Natural killer cell (primary cell): ENCODE measurements at places on chromosomes 11 and 22. TPM values are rescaled to one million over a fixed set of nuclear protein-coding genes. Genes with fewer than 3 reads are reported as not detected.

- peaks cover 20% of the 10 kb centered on the region for H3K36me3 ChIP-seq
- H3K4me3 ChIP-seq: no peak overlapping the region
- DNase-seq: no peak
These were observed 125.1 kb downstream of the BCR start for GRCh38 chr22:23305321-23305910.

- no peak for DNase-seq
- H3K4me3 ChIP-seq: no peak overlapping the region
- no peaks in the 10 kb centered on the region for H3K4me1 ChIP-seq
- H3K27me3 ChIP-seq: no peaks in the 10 kb centered on the region
These were observed 307.5 kb upstream of the ZC3H12C start for GRCh38 chr11:109785714-109786113.

- no peak overlapping the region for H3K27ac ChIP-seq
- H3K36me3 ChIP-seq: peaks cover 79% of the 10 kb centered on the region
These were observed 42.1 kb downstream of the TRIM66 start for GRCh38 chr11:8640267-8640906.

- peaks cover 21% of the 10 kb centered on the region for H3K4me1 ChIP-seq
- no peaks in the 10 kb centered on the region for H3K36me3 ChIP-seq
- no peaks in the 10 kb centered on the region for H3K27me3 ChIP-seq
- no peak overlapping the region for H3K27ac ChIP-seq
These were observed 98.6 kb downstream of the KIAA1671 start for GRCh38 chr22:25051073-25051472.

DNA sequence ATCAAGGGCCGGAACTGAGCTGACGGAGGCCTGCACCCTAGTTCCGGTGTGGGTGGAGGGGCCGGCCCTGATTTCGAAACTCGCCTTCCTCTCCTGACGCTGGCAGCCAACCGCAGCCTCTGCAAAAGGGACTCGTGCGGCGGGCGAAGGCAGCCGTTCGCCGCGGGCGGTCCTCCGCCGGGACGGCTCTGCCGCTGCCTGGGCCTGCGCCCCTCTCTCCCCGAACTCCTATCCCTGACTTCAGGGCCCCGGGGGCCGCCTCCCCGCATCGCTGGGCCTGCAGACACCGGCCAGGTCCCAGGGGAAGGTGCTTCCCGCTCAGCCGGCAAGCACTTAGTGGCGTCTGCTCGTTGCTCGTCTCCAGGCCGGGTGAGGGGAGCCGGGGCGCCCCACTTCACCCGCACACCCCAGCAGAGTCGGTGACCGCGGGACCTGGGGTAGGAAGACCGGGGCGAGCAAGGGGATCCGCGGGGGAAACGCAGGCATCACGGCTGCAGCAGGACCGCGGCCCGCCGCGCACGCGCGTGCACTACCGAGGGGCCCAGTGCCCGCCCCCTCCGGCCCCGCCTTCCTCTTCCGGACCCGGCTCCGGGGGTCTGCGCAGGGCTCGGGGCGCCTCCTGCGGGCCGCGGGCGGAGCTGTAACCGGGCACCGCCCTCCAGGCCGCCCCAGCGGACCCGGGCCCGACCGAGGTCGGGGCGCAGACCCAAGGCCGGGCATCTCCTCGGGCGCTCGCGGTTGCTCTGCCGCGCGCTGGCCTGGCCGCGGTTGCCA is 464 bp upstream of the ANKRD13D start:
- DNase-seq: peak; percentile 94
- no peaks in the 10 kb centered on the region for H3K27me3 ChIP-seq
- H3K27ac ChIP-seq: peak overlapping the region; percentile 97
- peaks cover 78% of the 10 kb centered on the region for H3K4me1 ChIP-seq
- H3K36me3 ChIP-seq: peaks cover 59% of the 10 kb centered on the region

- peaks cover 85% of the 10 kb centered on the region for H3K36me3 ChIP-seq
- H3K27me3 ChIP-seq: no peaks in the 10 kb centered on the region
- no peak overlapping the region for H3K27ac ChIP-seq
These were observed 10.9 kb downstream of the CYTH4 start for GRCh38 chr22:37293172-37293571.

- H3K36me3 ChIP-seq: no peaks in the 10 kb centered on the region
- H3K4me3 ChIP-seq: peak overlapping the region; percentile 73
- peaks cover 28% of the 10 kb centered on the region for H3K4me1 ChIP-seq
- peak; percentile 87 for DNase-seq
These were observed 416 bp upstream of the GAB2 start for GRCh38 chr11:78417888-78418583.

DNA sequence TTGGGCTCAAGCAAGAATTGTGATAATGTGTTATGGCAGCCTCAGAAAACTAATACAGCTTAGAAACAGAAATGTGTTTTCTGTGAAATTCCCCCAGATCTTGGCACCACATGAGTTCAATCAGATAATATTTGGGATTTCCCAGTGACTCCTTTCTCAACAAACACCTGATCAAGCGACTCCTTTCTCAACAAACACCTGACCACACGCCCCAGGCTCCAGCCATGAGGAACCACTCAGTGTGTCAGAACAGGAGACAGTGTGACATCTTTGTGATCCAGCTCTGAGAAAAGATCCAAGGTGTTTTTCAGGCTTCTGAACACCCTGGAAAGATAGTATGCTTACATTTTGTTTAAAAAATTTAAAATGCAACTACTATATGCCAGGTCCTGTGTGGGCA is 1.9 kb upstream of the UVRAG start:
- H3K4me1 ChIP-seq: peaks cover 19% of the 10 kb centered on the region
- no peaks in the 10 kb centered on the region for H3K36me3 ChIP-seq
- no peaks in the 10 kb centered on the region for H3K27me3 ChIP-seq
- H3K4me3 ChIP-seq: no peak overlapping the region
- DNase-seq: no peak

Gene CTSW
- total RNA-seq: 976 TPM

Gene ADAMTS8
- not detected for total RNA-seq

Gene CD3G
- 7.6 TPM for total RNA-seq

Gene PHLDA2
- 3.2 TPM for total RNA-seq

Gene RIMBP3B
- total RNA-seq: 0.14 TPM

Gene GAS2L1
- total RNA-seq: 0.57 TPM
